ENCODE measurements at places on chromosomes 13 and 19.
A peak's percentile ranks its signal among the peaks of the same experiment; 100 is the strongest.

DNA sequence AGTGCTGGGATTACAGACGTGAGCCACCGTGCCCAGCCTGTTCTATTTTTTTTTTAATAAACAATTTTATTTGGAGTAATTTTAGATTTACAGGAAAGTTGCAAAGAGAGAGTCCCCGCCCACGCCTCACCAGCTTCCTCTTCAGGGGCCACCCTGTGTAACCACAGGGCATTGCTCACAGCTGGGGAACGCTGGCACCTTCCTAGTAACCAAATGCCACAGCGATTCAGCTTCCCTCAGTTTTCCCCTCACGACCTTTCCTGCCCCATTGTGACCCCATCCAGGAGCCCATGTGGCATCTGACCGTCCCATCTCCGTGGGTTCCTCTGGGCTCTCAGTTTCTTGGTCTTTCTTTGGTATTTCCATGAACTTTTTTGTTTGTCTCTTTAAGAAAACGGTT, 83.9 kb downstream of the GNG7 start:
- peak; percentile 80 for DNase-seq

DNA sequence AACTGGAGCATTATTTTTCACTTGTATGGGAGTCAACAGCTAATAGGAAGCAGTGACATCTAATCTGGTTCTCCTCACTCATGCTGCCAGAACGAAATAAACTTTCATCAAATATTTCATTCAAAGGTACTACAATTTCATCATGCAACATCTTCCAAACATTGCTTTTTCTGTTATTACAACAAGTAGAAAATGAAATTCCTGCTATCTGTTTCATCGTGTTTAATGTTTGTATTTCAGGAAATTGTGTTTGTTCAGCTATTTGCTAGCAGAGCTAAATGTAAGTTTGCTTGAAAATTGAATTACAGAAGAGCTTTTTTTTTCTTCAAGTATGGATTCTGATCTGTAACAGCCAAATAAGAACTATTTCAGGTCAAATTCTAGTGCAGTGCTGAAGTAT, 90.1 kb downstream of the SLITRK6 start:
- DNase-seq: no peak

DNA sequence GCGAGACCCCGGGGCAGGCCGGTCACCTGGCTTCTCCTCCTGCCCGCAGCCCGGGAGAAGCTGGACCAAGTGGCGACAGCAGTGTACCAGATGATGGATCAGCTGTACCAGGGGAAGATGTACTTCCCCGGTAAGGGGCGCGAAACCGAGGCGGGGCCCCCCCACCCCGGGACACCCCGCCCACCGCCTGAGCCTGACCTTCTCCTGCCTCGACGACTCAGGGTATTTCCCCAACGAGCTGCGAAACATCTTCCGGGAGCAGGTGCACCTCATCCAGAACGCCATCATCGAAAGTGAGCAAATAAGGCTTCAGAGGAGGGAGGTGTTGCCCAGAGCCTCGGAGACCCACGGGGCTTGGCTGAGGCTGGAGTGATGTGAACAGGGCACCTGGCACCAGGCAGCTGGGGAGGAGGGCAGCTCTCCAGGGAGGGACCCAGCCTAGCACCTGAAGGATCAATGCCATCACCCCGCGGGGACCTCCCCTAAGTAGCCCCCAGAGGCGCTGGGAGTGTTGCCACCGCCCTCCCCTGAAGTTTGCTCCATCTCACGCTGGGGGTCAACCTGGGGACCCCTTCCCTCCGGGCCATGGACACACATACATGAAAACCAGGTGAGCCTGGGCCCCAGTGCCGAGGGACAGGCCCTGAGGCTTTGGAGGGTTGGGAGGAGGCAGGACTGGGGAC, 629 bp downstream of the IZUMO4 start:
- peak; percentile 53 for DNase-seq

GRCh38 chr13:109568339-109568818, 218.0 kb downstream of the IRS2 start:
- no peak for DNase-seq

- no peak for DNase-seq
Measured at GRCh38 chr19:34962687-34963572, 1.1 kb downstream of the ZNF792 start.

DNA sequence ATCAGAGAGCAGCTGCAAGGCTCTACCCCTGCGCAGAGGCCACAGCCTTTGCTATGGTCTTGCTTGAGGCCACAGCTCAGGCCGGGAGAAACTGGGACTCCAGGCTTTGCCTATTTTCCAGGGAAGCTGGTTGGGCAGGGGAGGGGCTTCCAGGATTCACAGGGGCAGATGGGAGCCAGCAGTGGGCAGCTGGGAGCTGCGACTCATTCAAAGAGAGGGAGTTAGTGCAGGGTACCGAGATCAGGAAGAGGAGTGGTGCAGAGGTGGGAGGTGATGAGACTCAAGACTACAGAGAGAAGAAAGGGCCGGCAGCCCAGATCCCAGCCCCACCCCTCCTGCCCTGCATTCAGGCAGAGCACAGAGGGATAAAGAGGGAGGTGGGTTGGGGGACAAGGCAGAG, 12.1 kb downstream of the ADGRE5 start:
- no peak for DNase-seq

DNA sequence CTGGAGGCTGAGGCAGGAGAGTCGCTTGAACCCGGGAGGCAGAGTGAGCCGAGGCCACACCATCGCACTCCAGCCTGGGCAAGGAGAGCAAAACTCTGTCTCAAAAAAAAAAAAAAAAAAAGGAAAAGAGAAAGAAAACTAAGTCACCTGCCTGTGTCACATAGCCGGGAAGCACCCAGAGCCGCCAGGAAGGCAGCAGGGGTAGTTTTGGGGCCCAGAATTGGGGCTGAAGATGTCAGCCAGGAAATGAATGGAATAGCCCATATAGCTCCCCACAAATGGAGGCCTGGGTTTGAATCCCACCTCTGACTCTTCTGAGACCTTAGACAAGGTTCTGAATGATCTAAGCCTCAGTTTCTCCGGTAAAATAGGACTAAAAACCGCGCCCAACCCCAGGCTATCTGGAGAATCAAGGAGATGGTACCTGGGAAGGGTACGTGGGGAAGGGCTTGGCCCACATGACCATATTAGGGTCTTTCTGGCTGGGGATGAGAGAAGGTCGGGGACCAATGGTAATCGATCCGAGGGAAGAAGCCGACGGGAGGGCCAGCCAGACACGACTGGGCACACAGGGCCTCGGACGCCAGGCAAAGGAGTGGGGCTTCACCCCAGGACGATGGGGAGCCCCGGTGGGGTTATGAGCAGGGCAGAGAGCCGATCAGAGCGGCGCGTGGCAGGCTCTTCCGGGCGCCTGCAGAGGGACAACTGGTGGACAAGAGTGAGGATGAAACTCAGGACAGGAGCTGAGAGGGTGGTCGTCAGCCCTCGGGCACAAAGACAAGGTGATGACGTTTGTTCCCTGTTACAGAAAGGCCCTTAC, 14.4 kb downstream of the CCDC124 start:
- DNase-seq: no peak

- no peak for DNase-seq
Measured at GRCh38 chr19:57233207-57233606, 2.4 kb downstream of the AURKC start.

GRCh38 chr19:31105761-31106160, 243.5 kb downstream of the TSHZ3 start:
- DNase-seq: no peak

- DNase-seq: no peak
Measured at GRCh38 chr13:98687319-98687718, 65.2 kb downstream of the SLC15A1 start.

GRCh38 chr19:33678796-33679585, 57.2 kb downstream of the CHST8 start:
- no peak for DNase-seq

- DNase-seq: no peak
Measured at GRCh38 chr19:2302319-2303210, 5.4 kb downstream of the LINGO3 start.

- no peak for DNase-seq
Measured at GRCh38 chr19:1336079-1336684, 47.5 kb upstream of the NDUFS7 start.

GRCh38 chr19:2957160-2957559, 12.4 kb upstream of the ZNF77 start:
- DNase-seq: no peak

DNA sequence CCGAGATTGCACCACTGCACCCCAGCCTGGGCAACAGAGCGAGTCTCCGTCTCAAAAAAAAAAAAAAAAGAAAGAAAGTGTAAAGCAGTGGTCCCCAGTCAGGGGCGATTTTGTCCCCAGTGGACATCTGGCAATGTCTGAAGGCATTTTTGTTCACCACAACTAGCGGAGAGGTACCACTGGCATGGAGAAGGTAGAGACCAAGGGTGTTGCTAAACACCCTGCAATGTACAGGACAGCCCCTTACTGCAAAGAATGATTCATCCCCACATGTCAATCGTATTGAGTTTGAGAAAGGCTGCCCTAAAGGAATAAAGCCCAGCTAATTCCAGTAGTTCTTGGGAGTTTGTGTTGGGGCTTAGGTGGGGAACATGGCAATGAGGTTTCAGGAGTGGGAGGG, 38.7 kb downstream of the CYP4F2 start:
- no peak for DNase-seq

DNA sequence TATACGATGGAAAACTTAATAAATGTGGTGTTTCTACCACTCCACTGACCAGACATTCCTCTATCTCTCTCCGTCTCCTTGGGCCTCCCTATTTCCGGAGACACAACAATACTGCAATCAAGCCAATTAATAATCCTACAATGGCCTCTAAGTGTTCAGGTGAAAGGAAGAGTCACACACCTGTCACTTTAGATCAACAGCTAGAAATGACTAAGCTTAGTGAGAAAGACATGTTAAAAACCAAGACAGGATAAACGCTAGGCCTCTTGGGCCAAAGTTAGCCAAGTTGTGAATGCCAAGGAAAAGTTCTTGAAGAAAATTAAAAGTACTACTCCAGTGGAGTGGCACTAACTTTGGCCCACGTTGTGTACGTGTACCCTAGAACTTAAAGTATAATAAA, 22.5 kb downstream of the ZDHHC20 start:
- DNase-seq: no peak

DNA sequence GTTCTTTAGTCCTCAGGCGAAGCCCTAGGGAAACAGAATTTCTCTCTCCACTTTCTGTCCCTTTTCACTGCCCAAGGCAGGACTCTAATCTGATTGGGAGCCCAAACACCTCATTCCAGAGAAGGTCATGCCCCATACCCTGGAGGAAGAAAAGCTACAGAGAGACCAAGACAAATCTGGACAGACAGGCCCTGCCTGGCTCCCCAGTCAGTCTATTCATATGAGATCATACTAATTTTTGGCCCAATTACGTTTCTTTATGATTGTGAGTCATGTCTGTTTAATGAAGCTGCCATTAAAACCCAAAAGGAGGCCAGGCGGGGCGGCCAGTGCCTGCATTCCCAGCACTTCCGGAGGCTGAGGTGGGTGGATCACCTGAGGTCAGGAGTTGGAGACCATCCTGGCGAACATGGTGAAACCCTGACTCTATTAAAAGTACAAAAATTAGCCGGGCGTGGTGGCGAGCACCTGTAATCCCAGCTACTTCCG, 3.3 kb upstream of the AP3D1 start:
- DNase-seq: no peak

DNA sequence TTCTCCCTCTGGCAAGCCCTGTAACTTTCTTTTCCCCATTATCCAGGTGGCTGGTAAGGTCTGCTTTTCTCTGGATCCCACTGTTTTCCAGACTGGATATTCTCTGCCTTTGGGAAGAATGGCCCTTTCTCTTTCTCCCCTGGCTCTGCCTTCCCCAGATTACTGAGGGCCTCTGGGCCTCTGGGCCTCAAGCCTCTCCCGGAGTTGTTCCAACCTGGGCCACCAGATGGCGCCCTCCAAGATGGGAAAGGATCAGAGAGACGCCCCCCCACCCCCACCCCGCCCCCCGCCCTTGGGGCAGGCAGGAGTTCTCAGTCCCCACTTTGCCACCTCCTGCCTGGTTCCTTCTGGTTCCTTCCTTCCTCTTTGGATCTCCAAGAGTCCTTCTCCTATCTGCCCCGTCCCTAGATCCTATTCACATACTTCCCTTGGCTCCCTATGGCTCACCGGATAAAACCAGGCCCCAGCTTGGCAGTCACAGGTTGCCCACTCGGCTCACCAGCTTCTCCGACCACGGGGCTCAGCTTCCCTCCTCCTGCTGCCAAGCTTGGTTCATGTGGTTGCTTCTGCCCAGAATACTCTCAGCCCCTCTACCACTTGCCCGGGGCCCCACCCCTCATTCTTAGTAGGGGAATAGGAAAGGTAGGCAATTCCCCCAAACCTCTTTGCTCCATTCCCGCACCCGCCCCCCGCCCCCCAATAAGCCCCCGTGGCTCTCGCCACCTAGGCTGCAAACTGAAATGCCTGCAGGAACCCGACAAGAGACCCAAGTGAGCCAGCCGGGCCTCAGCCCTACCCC, 13.1 kb downstream of the EPS8L1 start:
- DNase-seq: peak; percentile 82

- DNase-seq: no peak
Measured at GRCh38 chr13:73720216-73720840, 413.9 kb downstream of the KLF12 start.

GRCh38 chr19:14433554-14434501, 722 bp downstream of the PKN1 start:
- DNase-seq: peak; percentile 56

- no peak for DNase-seq
Measured at GRCh38 chr13:75685239-75685697, 49.1 kb downstream of the LMO7 start.

DNA sequence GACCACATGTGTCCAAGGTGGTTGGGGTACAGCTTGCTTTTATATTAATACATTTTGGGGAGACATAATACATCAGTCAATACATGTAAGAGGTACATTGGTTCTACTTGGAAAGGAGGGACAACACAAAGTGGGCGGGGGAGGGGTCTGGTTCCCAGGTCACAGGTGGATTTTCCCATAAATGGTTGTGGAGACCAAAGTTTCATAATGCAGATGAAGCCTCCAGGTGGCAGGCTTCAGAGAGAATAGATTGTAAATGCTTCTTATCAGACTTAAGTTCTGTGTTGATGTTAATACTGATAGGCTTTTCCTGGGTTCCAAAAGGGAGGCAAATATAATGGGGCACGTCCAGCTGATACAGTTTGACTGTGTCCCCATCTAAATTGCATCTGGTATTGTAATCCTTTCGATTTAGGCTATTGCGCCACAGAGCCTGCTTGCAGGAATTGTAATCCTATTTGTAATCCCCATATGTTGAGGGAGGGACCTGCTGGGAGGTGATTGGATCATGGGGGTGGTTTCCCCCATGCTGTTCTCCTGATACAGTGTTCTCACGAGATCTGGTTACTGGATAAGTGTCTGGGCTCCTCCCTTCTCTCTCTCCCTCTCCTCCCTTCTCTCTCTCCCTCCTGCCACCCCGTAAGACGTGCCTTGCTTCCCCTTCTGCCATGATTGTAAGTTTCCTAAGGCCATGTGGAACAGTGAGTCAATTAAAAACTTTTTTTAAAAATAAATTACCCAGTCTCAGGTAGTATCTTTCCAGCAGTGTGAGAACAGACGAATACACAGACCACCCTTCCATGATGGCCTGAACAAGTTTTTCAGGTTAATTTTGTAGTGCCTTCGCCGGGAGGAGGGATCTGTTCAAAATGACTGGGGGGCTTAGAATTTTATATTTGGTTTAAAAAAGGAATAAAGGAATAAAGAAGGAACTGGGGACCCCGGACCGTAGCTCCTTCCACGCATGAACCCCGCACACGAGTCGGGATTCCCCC, 44.9 kb downstream of the ZNF823 start:
- DNase-seq: no peak
